ENCODE measurements at places on chromosomes 13 and 19. TPM values are rescaled to one million over a fixed set of nuclear protein-coding genes. Genes with fewer than 3 reads are reported as not detected.

GRCh38 chr19:32415246-32415645, 9.7 kb downstream of the DPY19L3 start:
- no peak for DNase-seq

GRCh38 chr19:38733241-38733492, 11.1 kb downstream of the CAPN12 start:
- DNase-seq, result no peak

Gene MISP
- total RNA-seq, result 0.05 TPM

DNA sequence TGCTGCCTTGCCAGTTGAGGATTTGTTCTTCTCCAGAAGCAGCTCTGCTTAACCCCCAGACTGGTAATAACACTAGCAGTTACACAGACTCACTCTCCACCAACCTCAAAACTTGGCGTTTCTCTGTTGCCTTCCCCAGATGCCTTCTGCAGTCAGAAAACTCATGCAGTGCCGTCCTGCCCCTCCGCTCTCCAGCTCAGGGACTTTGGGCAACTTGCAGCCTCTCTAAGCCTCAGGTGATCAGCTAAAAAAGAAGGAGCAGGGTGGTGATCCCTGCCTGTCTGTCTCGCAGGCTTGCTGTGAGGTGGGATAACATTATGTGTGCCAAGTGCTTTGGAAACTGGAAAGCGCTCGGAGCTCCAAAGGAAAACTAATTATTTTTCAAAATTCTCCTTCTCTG, 391.6 kb downstream of the HS6ST3 start:
- no peak for DNase-seq

DNA sequence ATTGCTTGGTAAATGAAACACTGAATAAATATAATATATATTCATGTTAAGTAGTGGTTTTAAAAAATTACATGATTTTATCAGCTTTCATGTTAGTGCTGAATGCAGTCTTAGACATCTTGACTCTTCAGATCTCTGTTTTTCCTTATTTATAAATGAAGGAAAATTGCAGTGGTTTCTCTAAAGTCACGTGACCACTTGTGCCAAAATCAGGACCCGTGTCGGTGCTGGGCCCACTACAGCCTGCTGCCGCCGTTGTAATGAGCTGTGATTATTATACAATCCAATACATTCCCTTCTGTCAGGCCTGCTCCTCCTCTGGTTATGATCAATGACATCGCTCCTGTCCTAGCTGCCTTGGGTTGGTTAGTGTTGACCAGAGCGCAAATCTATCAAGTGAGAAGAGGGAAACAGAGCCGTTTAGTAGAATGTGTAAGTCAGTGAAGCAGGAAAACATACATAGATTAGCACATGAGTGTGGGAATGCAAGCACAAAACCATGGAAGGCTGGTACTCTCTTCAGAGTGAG, 88.2 kb downstream of the AKAP11 start:
- no peak for DNase-seq

Gene MAB21L1
- 0.17 TPM for total RNA-seq

- DNase-seq, result no peak
Observed at GRCh38 chr13:61880578-61881283, 465.1 kb upstream of the PCDH20 start.

Gene GRIK5
- total RNA-seq, result 0.05 TPM

GRCh38 chr19:24060687-24061356, 26.2 kb upstream of the ZNF254 start:
- no peak for DNase-seq

- no peak for DNase-seq
Observed at GRCh38 chr19:17323300-17323963, 11.2 kb downstream of the ANO8 start.

- no peak for DNase-seq
Observed at GRCh38 chr13:25608181-25608580, 236.4 kb downstream of the ATP8A2 start.

DNA sequence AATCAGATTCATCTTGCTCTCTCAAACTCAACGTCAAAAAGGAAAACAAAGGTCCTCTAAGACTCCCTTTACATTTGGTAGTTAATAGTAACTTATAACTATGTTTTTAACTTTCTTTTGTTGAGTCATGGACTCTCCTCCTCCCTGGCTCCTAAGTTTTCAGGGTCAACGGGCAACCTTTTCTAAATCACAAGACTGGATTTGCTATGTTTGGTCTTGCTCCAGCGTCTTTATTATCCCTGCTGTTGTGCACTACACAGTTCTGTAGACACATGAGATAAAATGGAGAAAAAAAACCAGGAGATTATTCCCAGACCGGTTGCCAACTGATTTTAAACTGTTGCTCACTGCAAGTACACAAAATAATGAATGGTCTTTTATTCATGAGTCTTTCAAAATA, 1.9 kb upstream of the ITM2B start:
- no peak for DNase-seq

Gene ZNF681
- total RNA-seq, result 2.8 TPM

GRCh38 chr19:15159251-15159650, 41.5 kb downstream of the NOTCH3 start:
- peak; percentile 12 for DNase-seq

Gene ZSCAN5A
- 5.4 TPM for total RNA-seq

DNA sequence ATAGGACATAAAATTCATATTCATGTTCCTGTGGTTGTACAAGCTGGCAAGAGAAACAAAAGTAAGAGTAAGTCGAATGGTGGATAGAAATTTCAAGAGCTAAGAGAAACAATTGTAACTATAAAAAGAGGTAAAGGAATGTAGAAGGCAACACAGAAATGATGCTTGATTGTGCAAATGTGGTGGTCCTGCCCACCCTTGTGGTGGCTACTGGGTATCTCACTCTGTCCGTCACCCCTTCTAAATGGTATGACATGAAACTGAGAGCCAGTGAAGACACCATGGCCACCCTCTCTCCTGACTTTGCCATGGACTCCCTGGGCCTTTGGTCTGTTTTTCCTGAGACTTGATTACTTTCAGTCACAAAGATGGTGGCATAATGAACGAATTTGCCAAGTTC, 925.9 kb upstream of the SLITRK6 start:
- no peak for DNase-seq

- DNase-seq, result no peak
Observed at GRCh38 chr13:34779171-34779570, 162.9 kb upstream of the NBEA start.

- DNase-seq, result no peak
Observed at GRCh38 chr13:29532116-29532515, 63.4 kb downstream of the SLC7A1 start.

DNA sequence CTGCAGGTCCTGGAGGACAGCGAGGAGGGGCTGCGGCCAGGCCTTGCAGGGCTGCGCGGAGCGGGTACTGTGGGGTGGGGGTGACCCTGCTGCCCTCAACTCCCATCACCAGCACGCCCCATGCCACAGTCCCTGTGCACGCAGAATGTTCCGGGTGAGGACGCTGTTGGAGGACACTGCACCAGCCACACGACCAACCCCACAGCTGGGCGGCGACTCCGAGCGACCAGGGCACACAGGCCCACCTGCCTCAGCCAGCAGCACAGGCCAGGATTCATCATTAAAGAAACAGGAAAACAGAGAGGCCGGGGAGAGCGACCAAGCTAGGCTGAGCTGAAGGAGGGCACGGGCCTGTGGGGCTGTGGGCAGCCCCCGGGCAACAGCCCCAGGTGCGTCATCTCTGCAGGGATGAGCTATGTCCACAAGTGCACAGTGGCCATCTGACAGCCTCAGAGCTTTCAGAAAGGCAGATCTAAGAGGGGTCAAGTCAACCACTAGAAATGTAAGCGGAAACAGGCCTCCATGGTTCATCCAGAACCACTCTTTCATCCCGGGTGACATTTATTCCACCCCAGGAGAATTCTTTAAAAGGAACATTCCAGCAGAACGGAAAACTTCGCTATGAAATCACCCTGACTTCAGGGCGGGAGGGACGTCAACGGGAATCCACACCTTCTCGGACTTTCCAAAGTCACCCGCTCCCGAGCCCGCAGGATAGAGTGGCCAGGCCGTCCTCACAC, 1.5 kb downstream of the GAS6 start:
- DNase-seq, result no peak

GRCh38 chr13:106121173-106121754, 414.2 kb downstream of the EFNB2 start:
- peak; percentile 32 for DNase-seq

Gene MTMR6
- 30.0 TPM for total RNA-seq

GRCh38 chr13:74904556-74904955, 577.4 kb downstream of the TBC1D4 start:
- DNase-seq, result no peak

- DNase-seq, result peak; percentile 11
Observed at GRCh38 chr13:79723519-79724024, 242.6 kb downstream of the NDFIP2 start.

Gene PSG2
- not detected for total RNA-seq

GRCh38 chr13:68850160-68850559, 1257.5 kb upstream of the ATXN8OS start:
- DNase-seq, result no peak

DNA sequence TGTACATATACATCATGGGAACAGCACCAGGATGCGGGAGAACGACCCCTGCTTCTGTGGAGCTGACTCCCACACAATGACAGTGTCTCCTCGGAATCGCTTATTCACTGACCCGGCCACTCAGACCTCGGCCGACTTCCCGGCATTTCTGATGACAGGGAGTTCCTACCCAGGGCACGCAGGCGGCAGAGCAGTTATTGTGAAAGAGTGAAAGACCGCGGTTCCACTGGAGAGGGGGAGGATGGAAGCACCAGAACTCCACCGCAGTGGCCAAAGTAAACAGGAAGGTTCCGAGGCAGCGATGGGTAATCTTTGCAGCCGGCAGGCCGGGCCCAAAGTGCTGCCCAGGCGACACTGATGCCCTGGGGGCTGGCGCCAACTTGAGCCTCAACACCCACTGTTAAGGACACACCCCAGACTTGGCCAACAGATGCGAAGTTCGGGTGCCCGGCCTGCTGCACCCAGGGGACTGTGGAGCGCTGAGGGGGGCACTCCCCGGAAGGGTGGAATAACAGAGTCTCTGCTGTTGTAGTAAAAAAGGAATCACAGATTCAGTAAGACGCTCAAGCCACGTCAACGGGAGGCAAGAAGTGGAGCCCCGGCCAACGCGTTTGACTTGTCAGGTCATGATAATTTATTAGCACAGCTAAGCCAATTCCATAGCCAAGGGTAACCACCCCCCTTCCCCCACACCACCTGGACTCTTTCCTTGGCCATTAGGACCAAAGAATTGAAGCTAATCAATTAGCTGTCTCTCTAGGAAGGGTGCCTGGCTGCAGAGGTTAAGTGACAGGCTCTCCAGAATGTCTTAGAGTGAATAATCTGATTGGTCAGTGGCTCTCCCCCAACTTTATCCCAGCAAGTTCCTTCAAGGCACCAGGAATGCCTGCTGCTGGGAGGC, 5.8 kb downstream of the MLLT1 start:
- peak; percentile 67 for DNase-seq

GRCh38 chr19:2318923-2319322, 9.5 kb downstream of the LSM7 start:
- DNase-seq, result no peak

DNA sequence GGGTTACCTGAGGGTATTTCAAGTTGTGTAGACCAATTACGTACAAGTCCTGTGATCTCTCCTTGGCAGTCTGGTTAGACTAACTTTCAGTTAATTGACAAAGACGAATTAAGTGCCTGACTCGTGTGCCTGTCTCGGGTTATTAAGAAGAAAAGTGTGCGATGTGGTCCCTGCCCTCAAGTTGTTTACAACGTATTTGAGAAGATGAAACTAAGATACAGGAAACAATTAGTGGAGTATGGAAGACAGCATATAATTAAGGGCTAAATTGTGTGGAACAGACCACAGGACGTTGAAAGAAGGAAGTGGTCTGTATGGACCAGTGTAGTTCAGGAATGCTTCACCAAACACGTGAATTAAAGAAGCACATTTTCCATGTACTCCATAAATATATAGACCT, 49.2 kb downstream of the KLF5 start:
- DNase-seq, result no peak

DNA sequence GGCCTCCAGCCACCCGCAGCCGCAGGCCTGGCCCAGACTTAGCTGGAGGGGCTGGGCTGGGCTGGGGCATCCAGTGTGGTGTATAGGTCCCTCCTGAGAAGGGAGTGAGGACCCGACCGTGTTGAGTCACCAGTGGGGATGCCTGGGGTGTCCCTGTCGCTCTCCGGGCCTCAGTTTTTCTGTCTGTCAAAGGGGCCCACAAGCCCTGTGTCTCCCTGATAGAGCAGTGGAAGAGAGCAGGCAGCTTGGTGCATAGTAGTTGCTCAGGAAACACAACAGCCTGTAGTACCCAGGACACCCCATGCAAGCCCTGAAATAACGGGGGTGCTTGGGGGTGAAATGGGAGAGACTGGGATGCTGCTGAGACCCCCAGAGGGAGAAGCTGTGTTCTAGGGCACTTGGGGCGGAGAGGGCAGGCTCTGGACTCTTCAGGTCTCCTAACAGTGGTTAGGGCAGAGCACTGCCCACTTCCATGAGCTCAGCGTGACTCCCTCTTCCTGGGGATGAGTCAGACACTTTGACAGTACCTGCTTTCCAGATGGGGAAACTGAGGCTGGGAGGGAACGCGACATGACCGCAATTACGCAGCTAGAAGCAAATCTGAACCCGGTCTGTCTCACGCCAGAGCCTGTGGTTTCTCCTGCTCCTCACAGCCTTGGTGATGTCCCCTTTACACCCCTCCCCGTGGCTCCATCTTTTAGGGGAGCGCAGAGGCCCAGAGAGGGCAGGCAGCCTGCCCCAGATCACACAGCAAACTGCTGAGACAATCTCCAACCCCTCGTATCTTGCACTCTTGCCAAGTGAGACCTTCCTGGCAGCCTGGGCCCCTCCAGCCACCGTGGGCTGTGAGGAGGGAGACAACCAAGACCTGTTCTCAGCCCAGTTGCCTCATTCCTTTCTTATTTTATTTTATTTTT, 692 bp downstream of the SULT2B1 start:
- no peak for DNase-seq

Gene RELB
- 16.8 TPM for total RNA-seq

Gene GMIP
- total RNA-seq, result 6.5 TPM

- DNase-seq, result no peak
Observed at GRCh38 chr13:47459512-47459911, 541.6 kb downstream of the SUCLA2 start.

GRCh38 chr13:79423801-79424642, 18.0 kb upstream of the RBM26 start:
- DNase-seq, result peak; percentile 72

Gene SRRM5
- 0.05 TPM for total RNA-seq

Gene FXYD3
- 0.68 TPM for total RNA-seq

Gene NLRP4
- total RNA-seq, result not detected

Gene PGLYRP2
- total RNA-seq, result 0.05 TPM

DNA sequence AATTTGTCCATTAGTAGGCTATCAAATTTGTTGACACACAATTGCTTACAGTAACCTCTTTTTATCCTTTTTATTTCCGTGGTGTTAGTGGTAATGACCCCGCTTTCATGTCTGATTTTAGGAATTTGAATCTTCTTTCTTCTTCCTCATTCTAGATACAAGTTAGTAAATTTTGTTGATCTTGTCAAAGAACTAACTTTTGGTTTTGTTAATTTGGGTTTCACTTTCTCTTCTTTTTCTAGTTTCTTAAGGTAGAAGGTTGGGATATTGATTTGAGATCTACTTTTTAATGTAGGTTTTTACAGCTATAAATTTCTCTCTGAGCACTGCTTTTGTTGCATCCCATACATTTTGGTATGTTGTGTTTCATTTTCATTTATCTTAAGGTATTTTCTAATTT, 53.3 kb upstream of the SLC7A1 start:
- no peak for DNase-seq

Data from dermis blood vessel endothelial cell (primary cell).